ENCODE measurements at places on chromosomes 12 and 14.

DNA sequence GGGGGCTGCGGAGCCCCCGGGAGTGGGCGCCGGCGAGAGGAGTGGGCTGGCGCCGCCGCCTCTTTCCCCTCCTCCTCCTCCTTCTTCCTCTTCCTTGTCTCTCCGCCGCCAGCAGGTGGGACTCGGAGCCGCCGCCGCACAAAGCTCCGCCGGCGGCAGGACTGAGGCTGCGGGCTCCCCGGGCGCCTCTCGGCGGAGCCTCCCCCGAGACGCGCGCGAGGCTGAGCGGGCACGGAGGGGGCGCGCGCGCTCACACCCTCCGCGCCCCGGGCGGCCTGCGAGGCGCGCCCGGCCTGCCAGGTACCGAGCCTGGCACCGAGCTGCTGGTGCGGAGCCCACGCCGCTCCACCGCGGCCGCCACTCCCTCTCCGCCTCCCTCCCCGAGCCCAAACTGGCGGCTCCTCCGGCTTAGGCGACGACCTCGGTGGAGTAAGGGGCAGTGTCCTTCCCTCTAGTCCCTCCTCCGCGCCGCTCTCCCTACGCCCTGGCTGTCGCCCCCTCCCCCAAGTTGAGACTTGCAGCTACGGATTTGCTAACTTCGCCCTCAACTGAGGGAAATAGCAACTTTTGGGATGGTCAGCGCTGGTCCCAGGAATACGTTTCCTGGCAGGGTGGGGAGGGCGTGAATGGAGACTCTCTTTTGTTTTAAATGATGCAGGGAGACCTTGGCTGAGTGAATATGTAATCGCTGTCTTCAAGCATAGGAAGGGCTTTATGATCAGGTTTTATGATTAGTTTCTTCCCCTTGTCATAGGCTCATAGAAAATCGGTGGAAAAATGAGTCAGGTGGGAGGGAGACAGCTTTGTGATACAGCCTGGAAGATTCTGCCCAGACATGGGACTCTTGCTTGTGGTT, 199.5 kb upstream of the CAND1 start:
- DNase-seq, result no peak

GRCh38 chr12:47156167-47156736, 76.5 kb upstream of the AMIGO2 start:
- no peak for DNase-seq

DNA sequence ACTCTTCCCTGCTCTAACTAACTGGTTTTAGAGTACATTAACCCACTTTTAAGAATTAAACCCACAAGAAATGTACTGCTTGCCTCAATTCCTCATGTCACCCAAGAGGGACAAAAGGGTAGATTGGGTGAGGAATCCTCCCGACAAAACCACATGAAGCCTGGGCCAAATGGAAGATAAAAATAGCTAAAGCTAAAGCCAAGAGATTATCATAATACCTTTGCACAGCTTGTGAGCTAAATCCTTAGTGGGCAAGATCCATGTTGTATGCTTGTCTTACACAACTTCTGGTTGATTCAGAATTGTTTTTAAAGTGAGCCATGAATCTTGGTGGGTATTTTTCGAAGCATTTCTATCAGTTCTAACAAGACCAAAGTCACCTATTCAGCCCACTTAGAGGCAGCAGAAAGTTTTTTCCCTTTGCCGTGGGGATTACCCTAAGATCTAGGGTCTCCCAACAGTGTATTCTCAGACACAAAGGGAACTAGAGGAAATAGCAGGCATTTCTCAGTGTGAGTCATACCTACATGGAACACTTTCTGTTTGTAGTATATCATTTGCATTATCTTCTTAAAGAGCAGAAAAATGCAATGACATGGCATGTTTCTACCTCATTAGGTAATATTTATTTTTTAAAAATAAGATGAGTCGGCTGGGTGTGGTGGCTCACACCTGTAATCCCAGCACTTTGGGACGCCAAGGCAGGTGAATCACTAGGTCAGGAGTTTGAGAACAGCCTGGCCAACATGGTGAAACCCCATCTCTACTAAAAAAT, 616.6 kb downstream of the KCNH5 start:
- DNase-seq, result no peak

- no peak for DNase-seq
These were observed 536 bp upstream of the TUNAR start for GRCh38 chr14:95875831-95876760.

GRCh38 chr14:51704545-51704944, 52.8 kb downstream of the FRMD6 start:
- no peak for DNase-seq

DNA sequence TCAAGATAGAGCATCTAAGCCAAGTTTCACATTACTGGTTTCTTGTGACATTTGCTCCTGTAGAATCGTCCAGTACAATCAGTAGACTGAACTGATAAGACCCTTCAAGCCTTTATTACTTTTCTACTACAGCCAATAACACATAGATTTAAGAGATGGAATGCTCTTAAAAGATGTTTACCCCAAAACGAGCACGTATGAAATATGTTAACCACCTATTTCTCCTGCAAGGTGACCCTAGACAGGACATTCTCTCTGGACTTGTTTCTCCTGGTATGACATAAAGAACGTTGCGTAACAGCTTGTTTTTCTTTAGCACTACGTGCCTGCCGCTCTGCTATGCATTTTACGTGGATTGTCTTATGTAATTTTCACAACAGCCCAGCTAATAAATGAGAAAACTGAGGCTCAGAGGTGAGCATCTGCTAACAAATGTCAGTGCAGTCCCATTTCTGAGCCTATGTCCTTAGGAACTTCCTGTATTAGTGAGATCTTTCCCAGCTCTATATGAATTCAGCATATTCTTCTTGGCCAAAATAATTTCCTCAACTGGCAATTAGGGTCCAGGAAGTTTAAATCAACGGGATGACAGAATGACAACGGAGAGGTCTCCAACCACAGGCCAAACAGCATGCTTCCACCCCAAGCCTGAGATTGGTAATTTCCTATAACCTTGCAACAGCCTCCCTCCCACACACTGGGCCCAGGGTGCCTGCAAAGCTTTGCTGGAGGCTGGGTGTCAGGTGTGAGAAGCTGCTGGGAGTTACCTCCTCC, 3.7 kb downstream of the NFKBIA start:
- no peak for DNase-seq

- DNase-seq, result no peak
These were observed 77.4 kb downstream of the FBXL14 start for GRCh38 chr12:1517007-1517406.

- DNase-seq, result no peak
These were observed 30.5 kb downstream of the APPL2 start for GRCh38 chr12:105205322-105206048.

DNA sequence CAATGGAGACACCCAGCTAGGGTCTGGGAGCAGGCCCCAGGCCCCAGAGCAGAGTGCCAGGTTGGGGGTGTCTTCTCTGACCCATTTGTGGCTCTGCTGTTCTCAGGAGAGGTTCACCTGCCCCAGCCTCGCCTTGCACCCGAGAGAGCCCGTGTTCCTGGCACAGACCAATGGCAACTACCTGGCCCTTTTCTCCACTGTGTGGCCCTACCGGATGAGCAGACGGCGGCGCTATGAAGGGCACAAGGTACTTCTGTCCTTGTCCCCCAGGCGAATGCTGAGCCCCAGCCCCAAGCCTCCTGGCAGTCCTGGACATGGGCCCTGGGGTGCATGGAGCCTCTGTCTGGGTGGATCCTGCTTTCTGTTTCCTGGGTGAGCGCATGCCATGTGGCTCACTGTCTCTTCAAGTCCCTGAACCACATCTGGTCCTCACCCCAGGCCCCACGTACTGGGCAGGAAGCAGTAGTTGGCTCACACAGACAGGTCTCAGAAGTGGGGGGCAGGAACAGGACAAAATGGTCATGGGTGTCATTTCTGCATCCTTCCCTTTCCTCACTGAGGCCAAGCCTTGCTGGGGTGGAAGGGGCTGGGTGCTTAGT, 58.2 kb downstream of the BEGAIN start:
- DNase-seq, result no peak

DNA sequence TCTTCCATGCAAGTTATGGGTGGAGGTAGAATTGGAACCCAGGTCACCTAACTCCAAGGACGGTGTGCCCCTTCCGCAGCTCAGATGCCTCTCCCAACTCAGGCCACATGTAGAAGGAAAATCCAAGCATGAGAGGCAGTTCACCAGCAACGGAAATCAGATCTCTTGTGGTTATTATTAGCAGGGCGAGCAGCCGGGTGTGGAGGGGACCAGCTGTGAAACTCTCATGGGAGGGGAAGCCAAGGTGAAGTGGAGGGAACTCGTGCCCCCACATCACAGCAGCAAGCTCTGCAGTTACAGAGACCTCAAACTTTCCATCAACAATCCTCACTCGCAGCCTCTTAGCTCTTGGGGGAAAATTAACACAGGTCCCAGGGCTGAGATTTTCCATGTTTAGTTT, 79.7 kb downstream of the KSR2 start:
- DNase-seq, result no peak

- no peak for DNase-seq
These were observed 122.5 kb downstream of the CCER1 start for GRCh38 chr12:90832427-90832826.

DNA sequence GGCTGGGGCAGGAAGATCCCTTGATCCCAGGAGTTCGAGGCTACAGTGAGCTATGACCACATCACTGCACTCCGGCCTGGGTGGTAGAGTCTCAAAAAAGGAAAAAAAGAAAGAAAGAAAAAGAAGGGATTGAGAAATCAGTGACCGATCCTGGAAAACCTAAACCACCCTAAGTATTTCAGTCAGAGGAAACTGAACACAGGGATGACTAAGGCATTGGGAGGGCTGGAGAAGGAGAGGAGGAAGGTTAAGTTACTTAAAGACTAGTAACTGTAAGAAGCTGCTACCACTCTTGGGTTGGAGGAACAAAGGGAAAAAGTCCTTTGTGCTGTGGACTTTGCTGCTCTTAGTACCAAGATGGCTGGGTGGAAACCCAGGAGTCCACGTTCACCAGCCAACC, 10.6 kb downstream of the HHIPL1 start:
- DNase-seq, result no peak

DNA sequence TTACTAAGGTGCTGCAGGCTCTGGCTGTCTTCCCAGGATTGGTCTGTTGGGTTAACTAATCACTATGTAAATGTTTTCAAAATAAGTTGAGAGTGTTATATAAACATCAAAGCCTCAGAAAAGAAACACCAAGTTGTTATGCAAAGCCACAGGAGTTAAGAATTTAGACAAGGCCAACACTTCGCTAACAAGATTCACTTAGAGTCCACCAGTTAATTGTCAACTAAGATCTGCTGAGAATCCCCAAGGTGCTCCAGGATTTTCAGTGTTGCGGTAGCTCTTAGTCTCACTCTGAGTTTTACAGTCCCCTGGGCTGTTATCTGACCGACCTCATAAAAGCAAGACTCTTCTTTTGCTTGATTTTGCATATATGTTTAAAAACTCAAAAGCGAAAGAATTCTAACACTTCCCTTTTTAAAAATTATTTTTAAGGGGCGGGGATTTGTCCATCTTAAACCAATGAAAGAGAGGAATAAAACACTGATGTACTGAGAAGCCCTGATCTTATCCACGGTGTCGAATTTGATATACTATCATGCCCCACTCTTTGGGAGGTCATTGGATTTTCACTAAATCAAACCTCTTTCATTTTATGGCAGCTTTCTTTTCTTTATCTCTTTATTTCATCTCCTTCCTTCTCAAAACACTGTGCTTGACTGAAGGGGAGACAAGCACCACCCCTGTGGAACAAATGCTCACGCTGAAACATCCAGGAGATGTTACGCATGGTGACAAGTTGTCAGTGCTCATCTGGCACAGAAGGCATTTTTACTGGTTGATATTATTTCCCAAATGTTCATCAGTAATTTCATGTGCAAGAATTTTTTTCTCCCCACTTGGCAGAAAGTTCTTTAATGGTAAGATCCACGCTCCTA, 7.0 kb downstream of the NIN start:
- no peak for DNase-seq

DNA sequence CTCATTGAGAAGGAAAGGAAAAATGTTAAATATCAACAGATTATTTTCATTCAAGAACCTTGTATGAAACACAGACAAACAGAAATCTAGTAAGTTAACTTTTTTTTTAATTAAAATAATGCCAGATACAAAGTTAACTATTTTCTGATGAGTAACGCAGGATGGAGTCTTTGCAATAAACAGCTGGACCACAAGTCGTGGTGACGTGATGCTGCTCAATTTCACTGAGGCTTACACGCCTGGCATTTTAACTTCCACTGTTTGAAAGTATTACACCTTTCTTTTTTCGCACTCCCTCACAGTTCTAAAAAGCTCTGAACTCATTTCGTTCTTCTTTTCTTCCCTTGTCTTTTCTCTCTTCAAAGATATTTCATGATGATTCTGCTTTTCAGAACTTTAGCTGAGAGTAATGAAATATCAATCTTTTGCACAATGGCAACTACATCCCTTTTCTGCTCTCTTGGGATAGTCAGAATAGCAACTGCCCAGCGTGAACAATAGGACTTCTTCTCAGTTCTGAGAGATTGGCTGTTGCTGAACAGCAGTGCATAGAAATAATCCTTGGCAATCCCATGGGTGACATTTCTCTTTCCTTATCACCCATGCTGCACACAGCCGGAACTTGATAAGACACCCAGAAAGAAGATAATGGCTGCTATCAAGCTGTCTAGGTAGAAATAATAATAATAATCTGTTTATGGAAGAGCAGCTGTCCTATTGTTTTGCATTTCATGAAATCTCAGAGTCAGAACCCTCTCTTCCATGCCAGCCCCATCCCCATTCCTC, 160.5 kb downstream of the BTG1 start:
- DNase-seq, result no peak

GRCh38 chr12:13390381-13390861, 193.9 kb downstream of the EMP1 start:
- DNase-seq, result no peak

DNA sequence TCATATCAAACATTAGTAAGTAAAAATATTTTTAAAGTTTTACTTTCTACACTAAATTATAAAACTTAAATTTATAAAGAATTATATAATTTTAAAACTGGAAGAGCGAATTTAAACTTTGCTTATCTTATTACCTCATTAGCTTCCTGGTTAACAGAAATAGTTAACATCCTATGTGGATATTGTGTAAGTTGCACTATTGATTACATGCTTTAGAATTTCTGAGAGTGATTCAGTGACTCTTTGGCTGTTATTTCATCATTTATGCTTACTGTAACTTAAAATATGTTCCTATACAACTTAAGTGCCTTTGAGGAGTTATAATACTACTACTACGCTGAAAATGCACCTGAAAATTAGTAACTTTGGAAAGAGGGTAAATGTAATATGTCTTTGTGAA, 101.4 kb downstream of the FOXA1 start:
- DNase-seq, result no peak

- no peak for DNase-seq
These were observed 121.3 kb upstream of the CCND2 start for GRCh38 chr12:4152145-4152795.

- DNase-seq, result no peak
These were observed 85.9 kb downstream of the VEZT start for GRCh38 chr12:95303476-95303875.

GRCh38 chr14:59347511-59347900, 117.7 kb downstream of the GPR135 start:
- no peak for DNase-seq

DNA sequence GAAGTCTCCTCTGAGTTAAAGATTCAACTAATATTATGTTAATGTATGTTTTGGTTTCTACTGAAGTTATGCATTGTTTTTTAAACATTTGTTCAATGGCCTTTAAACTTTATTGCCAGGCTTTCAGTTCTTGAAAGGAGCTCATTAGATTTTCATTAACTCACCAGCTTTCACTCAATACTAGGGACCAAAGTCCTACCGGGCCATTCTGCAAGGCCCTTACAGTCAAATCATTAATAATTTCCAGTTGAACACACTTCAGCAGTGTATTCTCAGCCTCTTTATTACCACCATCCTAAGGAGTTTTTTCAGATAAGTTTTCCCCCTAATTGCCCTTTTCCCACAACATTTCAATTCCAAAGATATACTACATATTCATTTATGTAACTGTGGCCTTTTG, 409.2 kb downstream of the DIO2 start:
- DNase-seq, result no peak
